Pancreas (tissue), 10 donors: ENCODE measurements at places on chromosomes 12 and 14. TPM values are rescaled to one million over a fixed set of nuclear protein-coding genes. Genes with fewer than 3 reads are reported as not detected.

GRCh38 chr12:123141615-123142517, 9.0 kb downstream of the PITPNM2 start:
- H3K4me1 ChIP-seq, result peaks cover 15% of the 10 kb centered on the region
- no peak for DNase-seq
- H3K36me3 ChIP-seq, result no peaks in the 10 kb centered on the region
- H3K4me3 ChIP-seq, result no peak overlapping the region
- no peaks in the 10 kb centered on the region for H3K27me3 ChIP-seq

GRCh38 chr14:23285530-23286019, 357 bp downstream of the HOMEZ start:
- H3K27me3 ChIP-seq, result no peaks in the 10 kb centered on the region
- no peak for DNase-seq
- no peaks in the 10 kb centered on the region for H3K4me1 ChIP-seq
- peak overlapping the region; percentile 94 for H3K27ac ChIP-seq
- no peaks in the 10 kb centered on the region for H3K36me3 ChIP-seq

- no peaks in the 10 kb centered on the region for H3K4me1 ChIP-seq
- no peak for DNase-seq
Measured at GRCh38 chr14:102220031-102220430, 80.3 kb downstream of the WDR20 start.

- no peak for DNase-seq
- H3K4me3 ChIP-seq, result no peak overlapping the region
- H3K36me3 ChIP-seq, result no peaks in the 10 kb centered on the region
- H3K27me3 ChIP-seq, result no peaks in the 10 kb centered on the region
- H3K4me1 ChIP-seq, result no peaks in the 10 kb centered on the region
Measured at GRCh38 chr12:22276313-22276712, 58.2 kb downstream of the ST8SIA1 start.

DNA sequence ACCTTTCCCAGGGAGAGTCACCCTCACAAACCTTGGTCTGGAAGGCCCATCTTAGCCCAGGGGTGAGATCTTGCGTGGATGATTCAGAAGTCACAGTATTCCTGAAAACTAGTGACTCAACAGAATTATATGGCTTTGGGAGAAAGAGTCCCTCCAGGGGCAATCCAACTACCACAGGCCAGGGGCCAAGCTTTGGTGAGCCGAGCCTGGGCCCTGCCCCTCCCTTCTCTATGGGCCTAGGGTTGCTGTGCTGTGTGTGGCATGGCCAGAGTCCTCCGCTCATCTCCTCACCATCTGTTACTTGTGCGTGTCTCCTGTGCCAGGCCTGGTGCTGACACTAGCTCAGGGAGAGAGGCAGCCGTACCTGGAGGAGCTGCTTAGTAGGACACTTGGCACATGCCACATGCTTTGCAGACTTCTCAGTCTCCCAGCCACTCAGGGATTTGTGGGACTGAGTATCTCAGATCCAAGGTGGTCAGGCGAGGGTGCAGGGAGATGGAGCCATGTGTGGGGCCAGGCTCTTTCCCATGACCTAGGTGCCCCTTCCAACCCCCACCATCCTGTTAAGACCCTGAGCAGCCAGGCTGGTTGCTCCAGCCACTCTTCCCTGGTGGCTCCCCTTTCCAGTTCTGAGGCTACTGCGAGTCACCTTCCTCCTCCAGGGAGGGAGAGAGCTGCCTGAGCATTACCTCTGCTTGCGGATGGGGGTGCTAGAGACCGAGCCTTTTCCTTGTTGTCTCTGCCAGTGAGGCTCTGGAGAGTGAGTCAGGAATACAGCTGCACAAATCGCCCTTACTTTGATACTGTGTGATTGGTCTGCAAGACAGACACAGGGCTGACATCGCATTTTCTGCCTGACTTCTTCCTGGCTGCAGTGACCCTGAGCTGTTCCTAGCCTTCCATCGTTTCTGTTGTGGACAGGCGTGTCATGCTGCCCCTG, 94.1 kb downstream of the SLC25A47 start:
- no peaks in the 10 kb centered on the region for H3K4me1 ChIP-seq
- DNase-seq, result peak; percentile 84
- no peaks in the 10 kb centered on the region for H3K36me3 ChIP-seq
- peak overlapping the region; percentile 33 for H3K27ac ChIP-seq
- H3K27me3 ChIP-seq, result no peaks in the 10 kb centered on the region

DNA sequence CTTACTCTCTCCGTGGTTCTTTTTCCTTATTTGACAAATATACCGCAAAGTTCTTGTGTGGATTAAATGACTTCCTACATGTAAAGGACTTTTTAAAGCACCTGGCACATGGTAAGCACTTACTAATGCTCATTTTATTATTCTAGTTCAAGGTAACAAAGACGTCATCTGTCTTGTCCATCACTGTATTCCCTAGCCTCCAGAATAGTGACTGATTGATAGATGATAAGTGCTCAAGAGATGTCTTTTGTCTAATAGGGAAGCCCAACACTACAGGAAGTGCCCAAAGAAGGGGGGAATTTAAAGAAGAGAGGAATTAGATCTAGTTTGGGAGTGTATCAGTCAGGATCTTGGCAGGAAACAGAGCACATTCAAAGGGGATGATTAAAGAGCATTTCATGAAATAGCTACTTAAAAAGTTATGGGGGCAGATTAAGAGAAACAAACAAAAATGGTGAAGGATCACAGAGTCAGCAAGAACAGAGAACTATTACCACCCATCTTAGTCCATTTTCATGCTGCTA, 151.9 kb downstream of the GXYLT1 start:
- H3K4me3 ChIP-seq, result no peak overlapping the region
- no peak for DNase-seq
- no peaks in the 10 kb centered on the region for H3K36me3 ChIP-seq
- H3K27ac ChIP-seq, result no peak overlapping the region

- peaks cover 26% of the 10 kb centered on the region for H3K4me1 ChIP-seq
- no peak overlapping the region for H3K27ac ChIP-seq
- no peak for DNase-seq
- no peaks in the 10 kb centered on the region for H3K36me3 ChIP-seq
- H3K27me3 ChIP-seq, result no peaks in the 10 kb centered on the region
Measured at GRCh38 chr14:64713677-64714076, 9.5 kb downstream of the PLEKHG3 start.

DNA sequence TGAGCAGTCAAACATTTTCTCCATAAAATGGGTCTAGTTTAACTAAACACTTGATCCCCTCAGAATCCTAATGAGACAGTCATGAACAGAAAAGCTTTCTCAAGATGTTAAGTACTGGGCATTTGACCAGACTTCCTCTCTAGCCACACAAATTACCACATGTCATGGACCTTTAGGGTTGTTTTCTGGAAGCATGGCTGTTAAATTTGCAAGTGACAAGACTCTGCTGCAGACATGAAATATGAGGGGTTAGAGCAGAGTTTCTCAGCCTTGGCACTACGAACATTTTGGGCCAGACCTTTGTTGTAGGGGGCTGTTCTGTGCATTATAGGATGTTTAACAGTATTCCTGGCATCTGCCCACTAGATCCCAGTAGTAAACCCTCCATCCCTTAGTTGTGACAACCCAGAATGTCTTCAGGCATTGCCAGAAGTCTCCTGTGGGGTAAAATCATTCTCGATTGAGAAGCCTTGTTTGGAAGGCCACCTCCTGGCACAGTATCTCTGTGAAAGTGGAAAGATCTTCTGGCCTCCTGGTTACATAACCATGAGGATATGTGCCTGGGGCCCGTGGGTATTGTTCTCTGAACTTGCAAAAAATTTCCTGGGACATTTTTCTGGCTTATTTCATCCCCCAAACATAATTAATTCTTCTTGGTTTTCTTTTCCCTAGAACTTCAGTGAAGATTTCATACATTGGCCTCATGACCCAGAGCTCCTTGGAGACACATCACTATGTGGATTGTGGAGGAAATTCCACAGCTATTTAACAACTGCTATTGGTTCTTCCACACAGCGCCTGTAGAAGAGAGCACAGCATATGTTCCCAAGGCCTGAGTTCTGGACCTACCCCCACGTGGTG, 4.3 kb downstream of the TMEM106C start:
- no peak overlapping the region for H3K4me3 ChIP-seq
- no peaks in the 10 kb centered on the region for H3K4me1 ChIP-seq
- no peaks in the 10 kb centered on the region for H3K27me3 ChIP-seq
- peaks cover 10% of the 10 kb centered on the region for H3K36me3 ChIP-seq

- peak; percentile 80 for DNase-seq
- H3K36me3 ChIP-seq, result no peaks in the 10 kb centered on the region
- peak within 1 kb of the TSS; percentile 94 for H3K4me3 ChIP-seq
- H3K4me1 ChIP-seq, result peaks cover 12% of the 10 kb centered on the region
Measured at GRCh38 chr12:106247674-106248311, at the start of gene CKAP4. CKAP4 (minus strand) TSS chr12:106248020; CDS start chr12:106247851, 169 bp downstream.

GRCh38 chr12:77940011-77940423, 109.3 kb downstream of the NAV3 start:
- no peaks in the 10 kb centered on the region for H3K4me1 ChIP-seq
- no peak overlapping the region for H3K4me3 ChIP-seq
- H3K27me3 ChIP-seq, result no peaks in the 10 kb centered on the region
- no peak overlapping the region for H3K27ac ChIP-seq
- no peaks in the 10 kb centered on the region for H3K36me3 ChIP-seq
- DNase-seq, result no peak

DNA sequence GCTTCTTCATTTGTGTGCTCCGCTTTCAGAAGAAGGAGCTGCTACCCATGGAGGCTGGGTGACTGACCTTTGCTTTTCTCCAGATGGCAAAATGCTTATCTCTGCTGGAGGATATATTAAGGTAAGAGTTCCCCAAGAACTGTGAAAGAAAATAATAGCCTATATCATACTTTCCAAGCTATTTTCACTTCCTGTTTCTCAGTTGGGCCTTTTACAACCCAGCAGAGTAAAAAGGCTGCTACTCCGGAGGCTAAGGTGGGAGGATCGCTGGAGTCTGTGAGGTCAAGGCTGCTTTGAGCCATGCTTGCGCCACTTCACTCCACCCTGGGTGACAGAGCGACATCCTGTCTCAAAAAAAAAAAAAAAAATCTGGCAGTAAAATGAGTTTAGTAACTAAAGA, 82.1 kb downstream of the APAF1 start:
- no peak overlapping the region for H3K27ac ChIP-seq
- H3K27me3 ChIP-seq, result no peaks in the 10 kb centered on the region
- DNase-seq, result no peak
- no peaks in the 10 kb centered on the region for H3K4me1 ChIP-seq

DNA sequence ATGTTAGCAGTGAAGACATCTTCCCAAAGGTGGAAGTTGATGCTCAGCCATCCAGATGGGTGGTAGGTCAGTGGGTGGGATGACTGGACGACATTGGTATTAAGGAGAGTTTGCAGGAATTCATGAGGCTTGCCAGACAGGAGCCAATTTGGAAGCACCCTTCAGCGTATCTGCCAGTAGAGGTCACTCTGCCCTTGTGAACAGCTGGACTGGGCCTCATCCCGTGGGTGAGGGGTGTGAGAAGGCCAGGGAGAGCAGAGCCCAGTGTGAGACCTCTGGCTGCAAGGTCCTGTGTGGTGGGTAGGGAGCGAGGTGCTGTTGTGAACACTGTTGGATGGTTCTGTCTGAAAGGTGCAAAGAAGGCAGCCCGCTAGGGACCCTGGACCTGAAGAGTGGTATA, 37.7 kb downstream of the SLC5A8 start:
- H3K4me1 ChIP-seq, result no peaks in the 10 kb centered on the region
- no peak overlapping the region for H3K4me3 ChIP-seq
- H3K36me3 ChIP-seq, result no peaks in the 10 kb centered on the region
- H3K27me3 ChIP-seq, result no peaks in the 10 kb centered on the region

GRCh38 chr12:74456431-74456830, 81.2 kb upstream of the ATXN7L3B start:
- no peak overlapping the region for H3K4me3 ChIP-seq
- H3K36me3 ChIP-seq, result no peaks in the 10 kb centered on the region
- DNase-seq, result no peak
- no peaks in the 10 kb centered on the region for H3K4me1 ChIP-seq

- DNase-seq, result no peak
- no peaks in the 10 kb centered on the region for H3K4me1 ChIP-seq
- H3K4me3 ChIP-seq, result no peak overlapping the region
- no peaks in the 10 kb centered on the region for H3K27me3 ChIP-seq
- no peaks in the 10 kb centered on the region for H3K36me3 ChIP-seq
Measured at GRCh38 chr12:47022296-47022695, 57.1 kb upstream of the PCED1B start.

DNA sequence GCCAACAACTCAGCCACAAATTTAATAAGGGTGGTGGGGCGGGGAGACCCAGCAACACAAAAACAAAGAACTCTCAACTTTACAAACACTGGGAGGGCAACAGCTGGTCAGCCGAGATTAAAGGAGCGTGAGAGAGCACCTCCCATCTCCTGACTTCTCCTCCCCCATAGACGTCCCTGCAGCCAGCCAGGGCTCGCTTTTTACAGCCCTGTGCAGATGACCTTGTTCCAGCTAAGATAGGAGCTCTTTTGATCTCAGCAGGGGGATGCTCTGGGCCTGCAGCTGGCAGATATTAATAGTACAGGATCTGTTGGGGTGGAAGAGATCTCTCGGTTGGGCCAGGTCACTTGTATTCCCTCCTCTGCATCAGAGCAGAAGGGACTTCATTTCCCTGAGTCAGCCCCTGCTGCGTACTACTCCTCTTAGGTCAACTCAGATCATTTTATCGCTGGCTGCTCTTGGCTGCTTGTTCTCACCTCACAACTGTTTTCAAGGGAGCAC, 475.8 kb downstream of the RAD51B start:
- H3K4me3 ChIP-seq, result no peak overlapping the region
- peak; percentile 45 for DNase-seq
- H3K27me3 ChIP-seq, result no peaks in the 10 kb centered on the region
- peak overlapping the region; percentile 77 for H3K27ac ChIP-seq
- peaks cover 56% of the 10 kb centered on the region for H3K4me1 ChIP-seq

- H3K27me3 ChIP-seq, result no peaks in the 10 kb centered on the region
- H3K36me3 ChIP-seq, result no peaks in the 10 kb centered on the region
- peak; percentile 65 for DNase-seq
- H3K4me1 ChIP-seq, result no peaks in the 10 kb centered on the region
- no peak within 1 kb of the TSS for H3K27ac ChIP-seq
- peak within 1 kb of the TSS; percentile 39 for H3K4me3 ChIP-seq
Measured at GRCh38 chr12:113135178-113136127, at the start of gene RASAL1. RASAL1 (minus strand) TSS chr12:113135761; CDS start chr12:113135462, 299 bp downstream.

GRCh38 chr14:89430391-89431236, 13.6 kb upstream of the FOXN3 start:
- DNase-seq, result no peak
- peaks cover 18% of the 10 kb centered on the region for H3K4me1 ChIP-seq
- H3K36me3 ChIP-seq, result no peaks in the 10 kb centered on the region
- no peak overlapping the region for H3K27ac ChIP-seq
- peak overlapping the region; percentile 20 for H3K4me3 ChIP-seq

DNA sequence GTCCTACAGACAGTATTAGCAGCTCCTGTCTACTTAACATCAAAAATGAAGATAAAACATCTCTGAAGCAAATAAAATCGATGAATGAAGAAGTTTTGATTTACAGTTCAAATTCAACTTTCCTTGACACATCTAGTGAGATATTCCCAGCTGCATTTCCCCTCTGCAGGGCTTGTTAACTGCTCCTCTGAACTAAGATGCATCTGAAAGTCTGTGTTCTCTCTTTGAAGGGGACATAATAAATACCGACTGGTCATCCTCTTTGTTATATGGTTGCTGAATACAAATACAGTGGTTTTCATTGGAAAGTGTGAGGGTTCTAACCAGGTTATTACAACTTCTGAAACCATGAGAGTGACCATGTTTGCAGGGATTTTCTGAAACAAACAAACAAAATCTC, 266.4 kb upstream of the SLC16A7 start:
- H3K4me1 ChIP-seq, result no peaks in the 10 kb centered on the region
- DNase-seq, result no peak
- no peak overlapping the region for H3K27ac ChIP-seq
- no peaks in the 10 kb centered on the region for H3K27me3 ChIP-seq

SRGAP1 gene
- total RNA-seq, result 8.0 TPM

PPP1R36 gene
- total RNA-seq, result 5.9 TPM

GYS2 gene
- total RNA-seq, result not detected

NUAK1 gene
- 2.5 TPM for total RNA-seq

LRCOL1 gene
- total RNA-seq, result not detected

ETNK1 gene
- 22.3 TPM for total RNA-seq

GSKIP gene
- 8.7 TPM for total RNA-seq

LMO3 gene
- total RNA-seq, result 15.3 TPM

KLRK1 gene
- 0.69 TPM for total RNA-seq
